ENCODE measurements at places on chromosomes 7 and 10.
A peak's percentile ranks its signal among the peaks of the same experiment; 100 is the strongest.

GRCh38 chr10:119772334-119772733 is 46.5 kb downstream of the INPP5F start:
- no peak for DNase-seq

DNA sequence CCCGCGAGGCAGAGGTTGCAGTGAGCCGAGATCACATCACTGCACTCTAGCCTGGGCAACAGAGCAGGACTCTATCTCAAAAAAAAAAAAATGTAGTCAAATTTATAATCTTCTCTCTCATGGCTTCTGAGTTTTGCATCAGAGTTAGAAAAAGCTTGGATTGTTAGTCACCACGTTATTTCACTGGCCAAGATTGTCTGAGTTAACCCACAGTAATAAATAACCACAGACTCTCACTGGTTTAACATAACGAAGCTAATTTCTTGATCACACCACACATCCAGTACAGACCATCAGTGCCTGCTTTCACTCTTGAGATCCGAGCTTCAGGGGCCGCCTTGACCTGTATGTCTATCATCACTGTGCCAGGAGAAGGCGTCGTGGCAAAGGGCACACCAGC is 116.8 kb upstream of the JCAD start:
- DNase-seq = no peak

DNA sequence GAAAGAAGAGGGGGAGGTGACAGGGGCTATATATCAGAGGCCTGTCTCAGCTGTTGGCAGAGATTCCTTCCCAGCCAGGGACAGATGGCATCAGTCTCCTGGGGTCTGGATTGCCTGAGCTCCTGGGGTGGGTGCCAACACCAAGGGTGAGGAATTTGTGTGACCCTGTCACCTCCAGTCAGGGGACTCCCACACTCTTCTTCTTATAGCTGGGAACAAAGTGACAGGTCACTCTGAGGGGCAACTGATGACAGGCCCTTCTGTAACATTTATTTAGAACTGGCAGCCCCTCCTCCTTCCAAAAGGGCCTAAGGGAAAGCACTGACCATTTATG is 53.7 kb upstream of the DUSP5 start:
- no peak for DNase-seq

- DNase-seq = no peak
Observed at GRCh38 chr7:100559127-100559526, 14.6 kb downstream of the SAP25 start.

DNA sequence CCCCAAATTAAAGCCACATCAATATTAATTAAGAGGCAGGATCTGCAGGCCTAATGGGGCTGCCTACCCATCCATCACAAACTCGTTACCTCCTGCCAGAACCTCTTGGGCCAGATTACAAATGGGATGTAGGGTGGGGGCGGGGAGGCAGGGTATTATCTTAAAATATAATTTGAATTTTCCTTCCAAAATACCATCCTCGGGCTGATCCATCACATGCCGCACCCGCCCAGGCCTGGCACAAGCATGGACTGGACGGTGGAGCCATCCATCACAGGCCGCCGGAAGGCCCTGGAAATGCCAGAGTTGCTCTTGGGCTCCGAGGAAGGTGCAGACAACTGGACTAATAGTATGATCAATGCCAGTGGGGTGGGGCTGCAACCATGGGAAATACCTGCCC is 212.8 kb downstream of the GRID1 start:
- DNase-seq = no peak

DNA sequence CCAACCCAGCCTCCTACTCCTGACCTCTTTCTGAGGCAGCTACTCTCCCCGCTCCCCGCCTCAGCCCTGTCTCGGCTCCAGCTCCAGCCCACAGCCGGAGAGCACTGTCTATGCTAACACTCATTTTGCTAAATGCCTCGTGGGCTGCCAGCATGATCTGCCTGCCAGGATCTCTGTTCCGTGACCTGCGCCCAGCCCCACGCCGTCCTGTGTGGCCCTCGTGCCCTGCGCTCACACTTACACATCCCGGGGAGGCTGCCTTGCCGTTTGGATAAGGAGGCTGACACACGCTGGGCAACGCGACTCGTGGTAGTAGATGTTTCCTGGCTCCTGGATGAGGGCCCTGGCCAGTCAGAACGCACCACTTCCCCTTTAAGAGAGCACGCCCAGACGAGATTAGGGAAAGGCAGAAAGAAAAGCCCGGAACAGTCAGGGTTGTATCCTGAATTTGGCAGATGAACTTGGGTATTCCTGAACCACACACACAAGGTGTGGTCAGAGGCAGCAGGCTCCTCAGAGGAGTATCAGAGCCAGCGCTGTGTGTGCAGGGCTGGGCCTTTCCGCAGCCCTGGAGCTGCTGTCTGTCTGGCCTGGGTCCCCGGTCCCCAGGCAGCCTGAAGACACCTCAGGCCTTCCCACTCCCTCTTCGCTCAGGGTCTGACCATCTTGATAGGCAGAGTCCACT is 97.7 kb upstream of the EFCAB10 start:
- DNase-seq = no peak

DNA sequence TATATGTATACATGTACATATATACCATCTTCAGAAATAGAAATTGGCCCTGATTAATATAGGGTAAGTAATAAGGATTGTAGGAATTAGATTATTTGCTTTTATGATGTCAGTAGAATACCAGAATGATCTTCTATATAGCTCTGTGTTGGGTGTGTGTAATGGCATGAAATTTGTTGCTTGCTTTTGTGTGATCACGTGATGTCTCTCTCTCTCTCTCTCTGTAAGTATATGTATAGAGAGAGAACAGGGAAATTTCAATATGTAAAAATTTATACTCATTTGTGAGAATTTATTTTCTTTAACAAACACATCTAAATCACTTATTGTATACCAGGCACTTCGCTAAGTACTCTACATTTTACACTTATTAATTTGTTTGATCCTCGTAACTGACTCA is 272.7 kb downstream of the BICC1 start:
- no peak for DNase-seq

DNA sequence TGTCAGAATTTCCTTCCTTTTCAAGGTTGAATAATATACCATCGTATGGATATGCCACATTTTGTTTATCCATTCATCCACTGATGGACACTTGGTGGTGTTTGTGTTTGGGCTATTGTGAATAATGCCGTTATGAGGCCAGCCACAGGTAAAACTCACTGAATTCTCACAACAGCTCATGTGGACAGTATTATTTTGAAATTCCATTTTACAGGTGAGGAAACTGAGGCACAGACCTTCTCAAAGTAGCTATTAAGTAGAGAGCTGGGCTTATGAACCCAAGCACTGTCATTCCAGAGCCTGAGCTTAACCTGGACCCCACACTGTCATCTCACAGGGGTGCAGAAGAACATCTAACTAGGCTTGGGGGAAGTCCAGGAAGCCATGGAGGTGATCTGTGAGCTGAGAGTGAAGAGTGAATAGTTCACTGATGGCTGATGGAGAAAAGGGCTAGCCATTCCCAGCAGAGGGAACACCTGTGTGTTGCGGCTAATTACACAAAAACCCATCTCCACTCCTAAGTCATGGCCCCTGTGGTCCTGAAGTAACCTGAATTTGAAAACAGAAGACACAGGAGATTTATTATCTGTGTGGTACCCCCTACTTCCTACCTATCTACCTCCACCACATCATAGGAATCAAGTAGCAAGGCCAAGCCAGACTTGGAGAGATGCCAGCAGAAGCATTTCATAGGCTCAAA is 8.7 kb downstream of the INMT start:
- no peak for DNase-seq

- no peak for DNase-seq
Observed at GRCh38 chr7:112448891-112449290, 1.4 kb upstream of the IFRD1 start.

DNA sequence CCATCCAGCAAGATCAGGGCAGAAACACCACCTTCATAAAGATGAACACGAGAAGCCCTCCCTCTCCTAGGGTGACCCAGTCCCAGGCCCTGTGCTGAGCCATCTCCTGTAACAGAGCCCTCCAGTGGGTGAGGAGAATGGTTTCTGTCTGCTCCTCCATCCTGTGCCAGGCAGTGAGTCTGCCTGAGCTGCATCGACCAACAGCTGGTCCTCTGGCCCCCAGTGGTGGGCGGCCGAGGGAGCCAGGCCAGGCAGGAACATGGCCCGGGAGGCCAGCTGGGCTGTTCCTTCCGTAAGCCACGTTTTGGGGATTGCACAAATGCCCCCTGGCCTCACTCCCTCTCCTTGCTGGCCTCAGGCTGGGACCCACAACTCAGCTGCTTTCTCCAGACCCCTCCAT is 73.5 kb downstream of the GRB10 start:
- no peak for DNase-seq

GRCh38 chr7:36207451-36208291 is 54.6 kb downstream of the EEPD1 start:
- no peak for DNase-seq

DNA sequence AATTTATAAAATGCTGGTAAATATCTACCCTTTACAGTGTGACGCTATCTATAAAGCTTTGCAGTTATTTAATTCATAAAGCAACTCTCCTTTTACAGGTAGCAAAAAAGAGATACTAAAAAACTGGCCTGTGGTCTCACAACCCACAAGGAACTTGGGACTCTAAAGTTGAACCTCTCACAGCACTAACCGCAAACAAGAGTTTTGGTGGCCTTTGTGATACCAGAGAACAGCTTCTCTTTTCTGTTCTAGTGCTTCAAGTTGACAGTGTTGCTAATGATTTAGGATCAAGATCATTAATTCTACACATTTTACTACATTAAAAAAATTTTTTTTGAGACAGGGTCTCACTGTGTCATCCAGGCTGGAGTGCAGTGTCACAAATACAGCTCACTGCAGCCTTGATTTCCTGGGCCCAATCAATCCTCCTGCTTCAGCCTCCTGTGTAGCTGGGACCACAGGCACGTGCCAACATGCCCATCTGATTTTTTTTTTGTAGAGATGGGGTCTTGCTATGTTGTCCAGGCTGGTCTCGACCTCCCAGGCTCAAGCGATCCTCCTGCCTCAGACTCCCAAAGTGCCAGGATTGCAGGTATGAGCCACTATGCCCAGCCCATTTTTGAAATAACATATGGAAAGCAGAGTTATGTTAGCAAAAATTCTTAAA is 56.0 kb upstream of the ST8SIA6 start:
- no peak for DNase-seq

DNA sequence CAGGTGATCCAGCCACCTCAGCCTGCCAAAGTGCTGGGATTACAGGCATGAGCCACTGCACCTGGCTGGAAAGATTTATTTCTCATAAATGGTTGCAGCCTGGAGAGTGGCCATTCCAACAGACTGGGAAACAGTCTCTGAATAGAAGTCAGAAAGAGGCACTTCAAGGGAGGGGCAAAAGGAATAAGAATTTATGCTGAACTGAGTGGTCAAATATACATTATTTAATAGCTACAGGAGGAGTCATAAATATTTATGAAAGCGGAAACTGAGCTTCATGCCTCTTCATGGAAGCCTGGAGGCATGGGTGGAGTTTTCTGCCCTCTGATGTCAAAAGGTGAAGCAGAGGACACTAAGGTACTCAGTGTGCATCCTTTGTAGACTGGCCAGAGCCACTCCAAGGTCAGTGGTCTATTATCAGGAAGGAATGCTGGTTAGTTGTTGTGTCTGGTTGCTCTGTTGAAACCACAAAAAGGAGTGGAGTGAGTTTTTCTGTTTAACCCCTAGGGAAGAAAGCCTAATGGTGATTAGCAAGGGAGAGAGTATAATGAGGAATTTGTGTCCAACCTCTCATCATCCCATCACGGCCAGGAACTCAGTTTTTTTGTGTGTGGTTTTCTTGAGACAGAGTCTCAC is 9.3 kb upstream of the NRBF2 start:
- no peak for DNase-seq

DNA sequence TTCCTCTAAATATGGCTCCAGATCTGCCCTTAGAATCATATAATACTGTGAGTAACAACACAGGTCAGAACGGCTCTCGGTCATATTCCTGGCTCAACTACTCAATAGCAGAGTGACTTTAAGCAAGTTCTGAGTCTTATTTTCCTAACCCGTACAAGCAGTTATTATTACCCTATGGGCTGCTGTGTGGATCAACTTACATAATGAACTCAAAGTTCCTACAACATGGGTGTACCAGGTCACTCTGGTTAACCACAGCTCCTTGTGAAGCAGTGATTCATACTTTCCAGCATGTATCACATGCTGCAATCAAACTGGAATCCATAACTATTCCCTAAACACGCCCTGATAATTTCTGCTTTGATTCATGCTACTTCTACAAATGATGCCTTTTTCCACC is 107.3 kb downstream of the LRRN3 start:
- DNase-seq = no peak

- peak; percentile 92 for DNase-seq
Observed at GRCh38 chr7:152677808-152678670, 2.1 kb upstream of the XRCC2 start.

DNA sequence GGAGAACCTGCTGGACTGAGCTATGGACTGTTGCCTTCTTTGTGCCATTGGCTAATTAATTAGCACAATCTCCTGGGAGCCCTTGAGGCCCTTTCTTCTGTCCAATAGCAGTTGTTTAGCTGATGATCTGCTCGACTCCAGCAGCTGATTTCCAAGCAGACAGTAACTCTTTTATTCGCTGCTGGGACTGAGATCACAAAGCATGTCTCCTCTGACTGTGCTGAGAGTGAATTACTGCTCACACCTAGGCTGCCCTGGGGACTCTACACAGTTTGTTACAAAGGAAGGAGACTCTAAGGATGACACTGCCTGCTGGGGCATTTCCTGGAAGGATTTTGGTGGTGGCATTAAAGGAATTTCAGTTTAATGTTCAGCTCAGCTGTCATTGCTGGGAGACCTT is 31.4 kb downstream of the CASP7 start:
- no peak for DNase-seq

DNA sequence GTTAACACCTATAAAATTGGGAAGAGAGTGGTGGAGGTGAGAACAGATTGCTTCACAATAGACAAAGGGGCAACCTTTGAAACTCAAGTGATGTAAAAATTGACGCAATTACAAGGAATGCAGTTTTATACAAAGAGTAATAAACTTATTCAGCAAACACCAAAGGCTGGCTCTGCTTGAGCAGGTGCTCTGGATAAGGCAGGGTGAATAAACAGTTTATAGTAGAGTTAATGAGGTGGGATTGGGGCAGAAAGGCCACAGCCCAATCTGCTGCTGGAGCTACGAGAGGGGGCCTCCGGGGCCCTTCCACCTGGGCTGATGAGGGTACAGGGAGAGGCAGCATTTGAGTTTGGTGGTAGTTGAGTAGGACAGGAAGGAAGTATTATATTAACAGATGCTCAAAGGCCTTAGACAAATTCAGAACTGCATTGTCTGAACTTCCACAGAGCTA is 6.0 kb downstream of the MUC12 start:
- DNase-seq = no peak

- no peak for DNase-seq
Observed at GRCh38 chr7:10221084-10221483, 752.6 kb upstream of the PHF14 start.
